H54 (cell line): ENCODE measurements at places on chromosomes 4 and X.

GRCh38 chrX:13419276-13419675 is 99.4 kb upstream of the ATXN3L start:
- DNase-seq, result no peak

DNA sequence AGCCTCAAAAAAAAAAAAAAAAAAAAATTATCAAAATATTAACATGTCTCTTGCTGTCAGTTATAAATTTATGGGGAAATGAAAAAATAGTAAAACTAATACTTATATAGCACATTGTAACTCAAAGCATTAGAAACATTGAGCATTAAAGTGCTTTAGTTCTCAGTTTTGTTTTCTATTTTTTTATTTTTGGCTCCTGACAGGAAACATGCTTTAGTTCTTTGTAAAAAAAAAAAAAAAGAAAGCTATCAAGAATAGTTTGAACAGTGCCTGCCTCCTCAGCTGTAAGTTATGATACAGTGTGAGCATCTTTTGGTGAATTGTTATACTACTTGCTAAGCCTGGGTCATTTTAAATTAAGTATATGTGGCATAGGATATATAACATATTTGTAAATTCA is 5.1 kb upstream of the CENPC start:
- DNase-seq, result no peak

DNA sequence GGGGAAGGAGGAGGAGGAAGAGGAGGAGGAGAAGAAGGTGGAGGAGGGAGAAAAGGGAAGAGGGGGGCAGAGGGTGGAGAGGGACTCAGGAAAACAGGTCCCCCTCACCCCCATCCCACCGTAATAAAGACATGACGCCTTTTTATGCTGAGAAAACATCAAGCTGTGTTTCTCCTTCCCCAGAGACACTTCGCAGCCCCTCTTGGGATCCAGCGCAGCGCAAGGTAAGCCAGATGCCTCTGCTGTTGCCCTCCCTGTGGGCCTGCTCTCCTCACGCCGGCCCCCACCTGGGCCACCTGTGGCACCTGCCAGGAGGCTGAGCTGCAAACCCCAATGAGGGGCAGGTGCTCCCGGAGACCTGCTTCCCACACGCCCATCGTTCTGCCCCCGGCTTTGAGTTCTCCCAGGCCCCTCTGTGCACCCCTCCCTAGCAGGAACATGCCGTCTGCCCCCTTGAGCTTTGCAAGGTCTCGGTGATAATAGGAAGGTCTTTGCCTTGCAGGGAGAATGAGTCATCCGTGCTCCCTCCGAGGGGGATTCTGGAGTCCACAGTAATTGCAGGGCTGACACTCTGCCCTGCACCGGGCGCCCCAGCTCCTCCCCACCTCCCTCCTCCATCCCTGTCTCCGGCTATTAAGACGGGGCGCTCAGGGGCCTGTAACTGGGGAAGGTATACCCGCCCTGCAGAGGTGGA is 45.3 kb upstream of the SHOX start:
- no peak for DNase-seq

DNA sequence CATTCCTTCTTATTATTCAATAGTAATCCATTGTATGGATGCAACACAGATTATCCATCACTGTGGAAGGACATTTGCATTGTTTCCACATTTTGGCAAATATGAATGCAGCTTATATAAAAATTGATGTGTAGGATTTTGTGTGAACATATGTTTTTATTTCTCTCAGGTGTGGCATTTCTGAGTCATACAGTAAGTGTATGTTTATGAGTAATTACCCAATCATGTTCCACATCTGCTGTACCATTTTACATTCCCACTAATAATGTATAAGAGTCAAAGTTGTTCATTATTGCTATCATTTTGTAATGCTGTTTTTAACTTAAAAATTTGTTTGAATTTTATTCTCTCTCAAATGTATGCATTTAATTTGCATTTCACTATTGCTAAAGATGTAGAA is 25.5 kb downstream of the MAGEA4 start:
- DNase-seq, result no peak

GRCh38 chr4:185754961-185755360 is 57.0 kb downstream of the SORBS2 start:
- DNase-seq, result no peak

- DNase-seq, result no peak
Observed at GRCh38 chrX:20517565-20517964, 250.9 kb upstream of the RPS6KA3 start.

DNA sequence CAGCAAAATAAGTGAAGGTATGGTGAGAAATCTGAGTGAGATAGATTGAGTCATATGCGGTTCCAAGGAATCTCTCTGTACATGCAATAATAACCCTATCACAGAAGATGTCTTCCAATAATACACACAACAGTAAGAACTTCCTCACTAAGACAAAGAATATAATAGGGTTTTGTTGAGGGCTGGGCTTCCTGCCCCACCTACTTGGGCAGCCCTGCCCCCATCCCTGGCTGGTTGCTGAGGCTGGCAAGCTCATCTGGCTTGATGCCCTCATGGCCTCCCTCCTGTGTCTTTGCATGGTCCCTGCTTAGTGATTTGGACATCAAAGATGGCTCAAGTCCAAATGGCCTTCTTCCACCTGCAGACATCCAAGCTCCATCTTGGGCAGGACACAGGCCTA is 2.7 kb downstream of the GEMIN8 start:
- no peak for DNase-seq

DNA sequence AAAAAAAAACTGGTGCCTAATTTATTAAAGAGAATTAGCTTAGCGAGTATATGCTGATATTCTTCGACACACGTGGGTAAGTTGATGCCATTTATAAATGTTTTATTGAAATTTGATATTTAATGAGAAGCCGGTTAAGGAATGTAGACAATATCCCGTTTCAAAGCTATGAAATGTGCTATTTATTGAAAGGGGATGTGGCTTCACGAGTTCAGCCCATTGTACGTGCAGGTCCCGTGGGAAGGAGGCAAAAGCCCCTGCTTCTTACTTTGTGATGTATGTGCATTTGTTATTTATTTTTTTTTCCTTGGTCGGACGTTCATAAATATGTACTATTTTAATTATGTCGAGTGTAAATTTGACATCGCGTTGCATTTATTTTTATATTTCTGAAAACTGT is 20.2 kb downstream of the SHOX start:
- no peak for DNase-seq

DNA sequence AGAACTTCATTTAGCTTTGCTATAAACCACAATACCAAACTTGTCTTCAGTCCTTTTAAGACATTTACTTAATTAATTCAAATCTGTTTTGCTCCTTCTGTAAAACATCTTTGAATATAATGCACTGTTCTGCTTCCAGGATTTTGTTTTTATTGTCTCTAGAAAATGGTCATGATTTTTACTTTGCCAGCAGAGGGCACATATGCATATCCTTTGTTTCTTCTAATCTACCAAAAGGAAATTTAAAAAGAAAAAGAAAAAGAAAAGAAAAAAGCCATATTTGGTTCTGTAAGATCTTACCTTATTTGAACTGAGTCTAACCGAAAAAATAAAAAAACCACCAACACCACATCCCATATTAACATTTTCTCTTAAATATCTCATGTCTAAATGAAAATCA is 101.9 kb upstream of the CCSER1 start:
- no peak for DNase-seq

DNA sequence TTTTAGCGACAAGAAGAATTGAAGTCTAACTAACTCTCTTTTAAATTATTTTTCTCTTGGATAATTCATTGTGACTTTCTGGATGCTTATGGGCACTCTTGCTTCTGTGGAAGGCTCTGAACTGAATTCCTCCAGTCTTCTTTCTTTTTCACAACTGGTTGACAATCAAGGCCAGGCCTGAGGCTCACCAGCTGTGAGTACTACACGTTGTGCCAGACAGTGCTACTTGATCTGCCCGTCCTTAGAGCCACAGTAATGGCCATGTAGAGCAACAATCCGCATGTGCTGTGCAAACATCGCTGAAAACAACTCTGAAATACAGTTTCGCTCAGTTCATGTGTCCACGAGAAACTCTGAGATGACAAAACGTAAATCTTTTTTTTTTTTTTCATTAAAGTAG is 1336.3 kb upstream of the AGA start:
- no peak for DNase-seq
